ENCODE measurements at places on chromosomes 3 and 15. TPM values are rescaled to one million over a fixed set of nuclear protein-coding genes. Genes with fewer than 3 reads are reported as not detected.
A peak's percentile ranks its signal among the peaks of the same experiment; 100 is the strongest.

The FMN1 gene
- total RNA-seq, result 3.6 TPM

The PLS1 gene
- 3.0 TPM for total RNA-seq

The PLA2G4F gene
- not detected for total RNA-seq

GRCh38 chr3:197430934-197431333, 124.8 kb downstream of the BDH1 start:
- H3K4me1 ChIP-seq, result no peaks in the 10 kb centered on the region
- H3K4me3 ChIP-seq, result no peak overlapping the region
- no peaks in the 10 kb centered on the region for H3K36me3 ChIP-seq
- DNase-seq, result no peak
- H3K27me3 ChIP-seq, result no peaks in the 10 kb centered on the region

DNA sequence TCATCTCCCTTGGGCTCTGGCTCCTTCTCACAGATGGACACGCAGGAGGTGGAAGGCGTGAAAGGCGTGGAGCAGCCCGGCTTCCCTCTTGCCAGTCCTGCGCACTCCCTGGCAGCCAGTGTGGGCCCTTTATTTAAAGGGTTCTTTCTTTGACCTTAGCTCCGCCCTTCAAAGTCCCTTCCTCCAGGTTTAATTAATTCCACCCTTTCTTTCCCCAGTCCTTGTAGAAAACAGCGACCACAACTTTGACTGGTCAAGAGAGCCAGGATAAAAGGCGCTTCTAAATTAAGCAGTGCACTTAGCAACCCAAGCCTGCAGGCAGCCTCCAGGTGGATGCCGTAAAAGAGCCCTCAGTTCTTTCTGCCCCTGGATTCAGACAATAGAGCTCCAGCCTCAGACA, at the start of gene HDC:
Gene HDC, minus strand, starts transcription at position 107 of the 400 bp plus-strand sequence. Its CDS starts 103 bp downstream, at position 4.
- no peak for DNase-seq
- no peak within 1 kb of the TSS for H3K4me3 ChIP-seq
- H3K27ac ChIP-seq, result no peak within 1 kb of the TSS
- peaks cover 24% of the 10 kb centered on the region for H3K4me1 ChIP-seq
- no peaks in the 10 kb centered on the region for H3K36me3 ChIP-seq

GRCh38 chr3:187361835-187362234, 6.3 kb upstream of the RTP4 start:
- H3K4me3 ChIP-seq, result no peak overlapping the region
- H3K27ac ChIP-seq, result no peak overlapping the region
- H3K27me3 ChIP-seq, result no peaks in the 10 kb centered on the region
- H3K4me1 ChIP-seq, result no peaks in the 10 kb centered on the region

The LARP6 gene
- total RNA-seq, result 4.5 TPM

DNA sequence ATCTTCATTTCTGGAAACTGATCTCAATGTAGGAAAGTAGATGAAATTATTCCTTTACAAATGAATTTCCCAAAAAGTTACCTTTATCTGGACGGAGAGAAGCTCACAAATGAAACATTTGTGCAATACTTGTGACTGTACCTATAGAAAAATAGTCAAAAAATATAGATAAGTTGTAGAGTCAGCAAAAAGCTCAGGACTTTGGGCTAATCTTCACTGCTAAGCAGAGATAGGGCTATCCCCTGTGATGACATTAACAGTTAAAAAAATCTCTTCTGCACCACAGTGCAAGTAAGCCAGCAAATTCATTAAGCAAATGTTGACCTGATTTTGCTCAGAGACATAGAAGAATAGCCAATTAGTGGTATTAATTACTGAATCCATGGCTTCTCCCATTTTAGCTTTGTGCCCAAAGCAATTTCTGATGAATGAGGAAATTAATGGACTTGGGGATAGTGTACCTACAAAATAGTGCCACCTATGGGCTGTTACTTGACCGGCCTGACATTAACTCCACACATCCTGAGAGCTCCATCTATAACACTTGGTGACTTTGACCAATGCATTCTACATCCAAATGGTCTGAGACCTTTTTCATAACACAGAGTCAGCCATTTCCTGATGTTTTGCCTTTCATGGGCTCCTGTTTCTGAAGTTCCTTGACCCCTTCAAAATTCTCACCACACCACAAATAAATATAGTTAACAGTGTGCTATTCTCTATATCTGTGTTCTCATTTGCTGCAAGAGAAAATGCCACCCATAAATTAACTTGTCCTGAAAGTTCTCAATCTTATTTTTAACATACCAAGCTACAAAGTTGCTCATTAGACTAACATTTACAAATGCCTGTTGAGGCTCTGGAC, 105.0 kb downstream of the SSR3 start:
- H3K4me1 ChIP-seq, result no peaks in the 10 kb centered on the region
- H3K27ac ChIP-seq, result no peak overlapping the region
- DNase-seq, result no peak
- no peaks in the 10 kb centered on the region for H3K36me3 ChIP-seq
- H3K4me3 ChIP-seq, result no peak overlapping the region
- H3K27me3 ChIP-seq, result no peaks in the 10 kb centered on the region

The ADIPOQ gene
- total RNA-seq, result not detected

The SMCO1 gene
- not detected for total RNA-seq

The ACVR2B gene
- 6.0 TPM for total RNA-seq

GRCh38 chr3:124115956-124116355, 124.0 kb upstream of the ROPN1 start:
- no peaks in the 10 kb centered on the region for H3K36me3 ChIP-seq
- no peak overlapping the region for H3K4me3 ChIP-seq
- peak overlapping the region; percentile 39 for H3K27ac ChIP-seq
- peaks cover 7% of the 10 kb centered on the region for H3K4me1 ChIP-seq

The FES gene
- 249 TPM for total RNA-seq

DNA sequence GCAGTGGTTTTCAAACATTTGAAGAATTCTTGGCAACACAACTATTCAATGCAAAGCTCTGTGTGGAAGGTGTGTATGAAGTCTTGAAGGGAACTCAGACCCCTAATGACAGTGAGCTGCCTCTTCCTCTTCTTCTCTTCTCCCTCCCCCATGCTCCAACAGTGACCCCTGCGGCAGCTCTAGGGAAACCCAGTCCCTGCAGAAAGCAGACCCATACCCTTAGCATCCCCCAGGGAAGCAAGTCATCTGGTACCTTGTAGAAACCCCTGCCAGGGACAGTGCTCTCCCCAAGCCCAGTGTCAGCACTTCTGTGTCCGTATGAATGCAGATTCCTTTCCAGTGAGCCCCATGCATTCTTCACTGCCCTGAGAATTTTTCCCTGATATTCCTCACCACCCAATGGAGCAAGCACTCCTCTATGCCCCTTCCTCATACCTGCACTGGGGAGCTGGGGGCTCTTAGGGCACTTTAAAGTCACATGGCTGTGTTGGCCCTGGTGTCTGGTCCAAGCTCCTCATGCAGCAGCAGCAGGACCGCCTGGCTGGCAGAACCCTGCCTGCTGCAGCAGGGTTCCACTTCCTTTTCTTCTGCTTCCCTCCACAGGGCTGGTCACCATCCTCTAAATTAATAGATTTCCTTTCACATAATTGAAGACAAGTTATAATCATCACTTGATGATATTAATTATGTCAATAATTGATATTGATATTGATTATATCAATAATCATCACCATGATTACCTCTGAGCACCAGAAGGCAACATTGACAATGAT, 442.5 kb downstream of the EPHB1 start:
- H3K27me3 ChIP-seq, result no peaks in the 10 kb centered on the region
- no peak overlapping the region for H3K4me3 ChIP-seq
- no peak for DNase-seq
- no peaks in the 10 kb centered on the region for H3K4me1 ChIP-seq

- peaks cover 18% of the 10 kb centered on the region for H3K4me1 ChIP-seq
- no peaks in the 10 kb centered on the region for H3K36me3 ChIP-seq
- DNase-seq, result no peak
- H3K27ac ChIP-seq, result no peak overlapping the region
- H3K27me3 ChIP-seq, result no peaks in the 10 kb centered on the region
- no peak overlapping the region for H3K4me3 ChIP-seq
Measured at GRCh38 chr3:194080436-194080835, 55.5 kb upstream of the HES1 start.

The FBXL22 gene
- total RNA-seq, result 1.3 TPM

DNA sequence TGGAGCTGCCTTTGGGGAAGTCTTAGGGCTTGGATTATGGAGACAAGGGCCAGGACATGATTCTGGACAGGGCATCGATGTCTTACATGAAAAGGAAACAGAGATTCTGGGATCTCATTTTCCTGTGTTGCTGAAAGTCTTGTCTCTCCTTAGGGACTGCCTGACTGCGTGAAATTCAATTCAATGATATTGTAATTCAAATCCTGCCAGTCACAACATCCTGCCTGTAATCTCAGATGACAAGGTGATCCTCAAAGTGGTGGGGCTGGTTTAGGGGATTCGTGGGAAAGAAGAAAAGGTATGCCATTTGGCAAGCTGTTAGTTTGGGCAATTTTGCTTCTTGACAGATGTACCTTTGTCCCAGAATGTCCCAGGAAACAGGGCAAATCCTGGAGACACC, 129.1 kb downstream of the KBTBD8 start:
- no peaks in the 10 kb centered on the region for H3K36me3 ChIP-seq
- no peak for DNase-seq
- no peak overlapping the region for H3K27ac ChIP-seq
- no peak overlapping the region for H3K4me3 ChIP-seq
- H3K27me3 ChIP-seq, result no peaks in the 10 kb centered on the region

The RFTN1 gene
- 57.0 TPM for total RNA-seq

- no peaks in the 10 kb centered on the region for H3K36me3 ChIP-seq
- H3K4me1 ChIP-seq, result no peaks in the 10 kb centered on the region
- no peak overlapping the region for H3K27ac ChIP-seq
- H3K4me3 ChIP-seq, result no peak overlapping the region
- H3K27me3 ChIP-seq, result no peaks in the 10 kb centered on the region
Measured at GRCh38 chr3:32381922-32382321, 9.7 kb upstream of the CMTM7 start.

- H3K4me1 ChIP-seq, result peaks cover 3% of the 10 kb centered on the region
- H3K27me3 ChIP-seq, result no peaks in the 10 kb centered on the region
- no peaks in the 10 kb centered on the region for H3K36me3 ChIP-seq
- H3K4me3 ChIP-seq, result no peak overlapping the region
- no peak overlapping the region for H3K27ac ChIP-seq
- DNase-seq, result no peak
Measured at GRCh38 chr15:60814855-60815254, 335.9 kb upstream of the ICE2 start.

The RASA2 gene
- 37.5 TPM for total RNA-seq

- DNase-seq, result no peak
- no peaks in the 10 kb centered on the region for H3K4me1 ChIP-seq
- H3K27ac ChIP-seq, result no peak overlapping the region
- H3K36me3 ChIP-seq, result no peaks in the 10 kb centered on the region
- H3K27me3 ChIP-seq, result no peaks in the 10 kb centered on the region
- no peak overlapping the region for H3K4me3 ChIP-seq
Measured at GRCh38 chr3:62482961-62483360, 109.6 kb upstream of the FEZF2 start.

Measured in spleen (tissue), 13 donors.